Fibroblast of upper back skin (primary cell): ENCODE measurements at places on chromosomes 12 and 14.

- no peak for DNase-seq
Measured at GRCh38 chr12:111359231-111359913, 9.5 kb downstream of the PHETA1 start.

GRCh38 chr12:130041983-130042812 lies 120.1 kb upstream of the FZD10 start:
- DNase-seq = no peak

DNA sequence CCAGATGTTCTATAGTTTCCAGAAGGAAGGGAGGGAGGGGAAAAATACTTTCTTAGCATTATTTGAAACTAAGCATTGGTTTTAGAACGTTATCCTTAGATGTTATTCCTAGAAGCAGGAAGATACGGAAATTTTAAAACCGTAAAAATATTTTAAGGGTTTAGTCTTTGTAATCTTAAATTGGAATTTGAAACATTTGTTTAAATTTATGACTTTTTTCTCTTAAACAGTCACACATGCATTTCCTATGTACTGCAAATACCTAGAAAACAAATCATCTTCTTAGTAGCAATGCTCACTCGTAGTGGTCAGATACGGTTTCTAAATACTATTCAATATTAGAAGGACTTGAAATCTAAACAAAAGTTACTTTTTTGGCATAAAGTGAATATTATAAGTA lies 282.0 kb downstream of the ERC1 start:
- no peak for DNase-seq

GRCh38 chr14:69705706-69706105 lies 61.2 kb upstream of the SRSF5 start:
- no peak for DNase-seq

DNA sequence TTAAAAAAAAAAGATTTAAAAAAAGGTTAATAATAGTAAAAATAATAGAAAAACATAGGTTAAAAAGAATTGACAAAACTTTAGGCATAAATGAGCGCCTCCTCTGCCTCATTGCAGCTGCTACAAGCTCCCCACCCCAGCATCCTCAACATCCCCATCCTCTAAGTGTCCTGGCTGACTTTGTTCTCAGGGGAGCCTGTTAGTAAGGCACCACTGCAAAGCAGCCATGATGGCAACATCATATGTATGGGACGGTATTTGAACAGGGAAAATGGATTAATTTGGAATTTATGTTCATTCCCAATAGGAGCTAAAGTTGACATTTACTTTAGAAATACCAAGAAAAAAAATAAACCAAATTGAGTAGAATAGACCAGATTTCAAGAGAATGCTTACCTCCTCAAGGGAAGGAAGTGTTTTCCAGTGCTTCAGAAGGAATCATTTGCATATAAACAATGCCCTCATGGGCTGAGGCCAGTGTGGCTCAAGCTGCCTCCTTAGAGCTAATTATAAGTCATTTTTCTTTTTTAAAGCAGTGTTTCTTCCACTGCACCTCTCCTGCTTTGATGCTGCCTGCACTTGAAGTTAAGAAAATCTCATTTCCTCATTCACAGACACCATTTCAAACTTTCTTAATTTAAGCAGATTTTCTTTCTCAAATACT lies 59.6 kb downstream of the DACT1 start:
- no peak for DNase-seq

GRCh38 chr12:101713059-101713682 lies 15.7 kb downstream of the CHPT1 start:
- DNase-seq = no peak

- DNase-seq = no peak
Measured at GRCh38 chr14:44461811-44462210, 45.3 kb downstream of the FSCB start.

GRCh38 chr12:6471989-6472360 lies 1.5 kb upstream of the VAMP1 start:
- DNase-seq = no peak

- DNase-seq = no peak
Measured at GRCh38 chr12:21155522-21156351, 24.7 kb downstream of the SLCO1B1 start.

GRCh38 chr14:76926521-76927251 lies 100.5 kb downstream of the LRRC74A start:
- peak; percentile 80 for DNase-seq

DNA sequence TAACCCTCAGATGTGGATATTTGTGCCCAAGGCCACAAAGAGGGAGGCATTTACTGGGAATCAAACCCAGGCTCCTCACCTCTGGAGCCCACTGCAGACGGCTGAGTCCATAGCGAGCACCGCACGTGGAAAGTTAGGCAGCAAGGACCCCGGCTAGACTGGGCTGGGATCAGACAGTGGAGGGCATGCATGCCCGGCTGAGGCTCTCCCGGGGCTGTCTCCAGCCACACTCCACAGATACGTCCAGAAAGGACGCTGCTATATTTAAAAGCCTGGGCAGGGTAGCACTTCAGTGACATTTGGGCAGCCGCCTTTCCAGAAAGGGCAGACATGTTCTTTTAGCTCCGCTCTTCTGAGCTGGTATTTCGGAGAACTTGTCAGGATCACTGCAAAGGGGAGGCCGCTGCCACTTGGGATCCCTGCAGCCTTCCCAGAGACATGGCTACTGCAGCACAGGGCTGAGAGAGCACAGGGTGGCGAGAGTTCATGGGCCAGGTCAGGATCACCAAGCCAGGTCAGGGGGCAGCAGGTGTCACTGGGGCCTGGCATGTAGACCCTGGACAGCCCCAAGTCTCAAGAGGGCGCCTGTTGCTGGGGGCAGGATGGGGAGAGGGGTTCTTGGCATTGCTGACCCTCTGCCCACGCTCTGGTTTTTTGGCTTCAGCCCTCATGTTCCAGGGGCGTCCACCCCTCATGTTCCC lies 121.7 kb downstream of the PHETA1 start:
- DNase-seq = no peak

- peak; percentile 79 for DNase-seq
Measured at GRCh38 chr14:87483271-87484260, 509.4 kb downstream of the GALC start.

DNA sequence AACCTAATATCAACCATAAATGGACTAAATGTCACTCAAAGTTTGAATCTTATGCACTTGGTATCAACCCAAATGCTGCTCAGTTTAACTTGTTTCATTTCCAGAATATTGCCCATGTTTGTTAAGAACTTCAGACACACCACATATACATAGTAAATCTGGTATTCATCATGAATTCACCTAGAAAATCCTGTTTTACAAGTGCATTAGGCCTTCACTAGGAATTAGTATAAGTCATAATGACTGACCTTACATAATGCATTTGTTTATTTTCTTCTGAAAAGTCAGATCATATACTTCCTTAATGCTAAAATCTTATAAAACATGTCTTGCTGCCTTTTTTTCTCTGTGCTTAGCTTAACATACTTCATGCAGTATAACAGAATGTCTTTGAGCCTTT lies 66.1 kb downstream of the ABCD2 start:
- no peak for DNase-seq

GRCh38 chr14:100664841-100665510 lies 61.7 kb upstream of the DLK1 start:
- DNase-seq = peak; percentile 40

DNA sequence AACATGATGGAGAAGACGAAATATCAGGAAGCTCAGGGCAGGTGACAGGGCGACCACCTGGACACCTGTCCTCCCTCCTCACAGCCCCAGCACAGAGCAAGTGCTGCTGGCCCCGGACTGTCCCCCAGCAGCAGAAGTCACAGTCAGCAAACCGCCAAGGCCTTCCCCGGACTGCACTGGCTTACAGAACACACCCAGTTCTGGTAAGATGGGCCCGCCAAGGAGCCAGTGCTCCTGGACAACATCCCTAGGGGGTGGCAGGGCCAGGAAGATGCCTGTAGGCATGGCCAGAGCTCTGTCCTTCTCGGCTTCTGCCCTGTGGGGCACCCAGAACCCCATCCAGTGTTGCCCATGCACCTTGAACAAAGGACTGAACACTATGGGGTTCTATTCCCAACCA lies 77.9 kb downstream of the BCL11B start:
- DNase-seq = no peak

DNA sequence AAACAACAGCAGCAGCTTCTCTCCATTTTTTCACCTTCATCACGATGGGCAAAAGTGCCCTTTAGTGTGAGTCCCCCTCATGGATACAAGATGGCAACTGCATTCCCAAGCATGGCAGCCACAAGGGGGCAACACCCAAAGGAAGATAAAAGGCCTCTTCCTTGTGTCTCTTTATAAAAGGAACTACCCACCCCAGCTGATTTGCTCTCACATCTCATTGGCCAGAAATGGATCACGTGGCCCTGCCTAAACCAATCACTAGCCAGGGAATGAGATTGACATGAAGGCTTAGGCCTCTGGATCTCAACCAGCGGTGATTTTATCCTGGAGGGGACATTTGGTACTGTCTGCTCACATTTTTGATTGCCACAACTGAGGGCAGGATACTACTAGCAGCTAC lies 21.9 kb upstream of the IFT81 start:
- DNase-seq = peak; percentile 76

DNA sequence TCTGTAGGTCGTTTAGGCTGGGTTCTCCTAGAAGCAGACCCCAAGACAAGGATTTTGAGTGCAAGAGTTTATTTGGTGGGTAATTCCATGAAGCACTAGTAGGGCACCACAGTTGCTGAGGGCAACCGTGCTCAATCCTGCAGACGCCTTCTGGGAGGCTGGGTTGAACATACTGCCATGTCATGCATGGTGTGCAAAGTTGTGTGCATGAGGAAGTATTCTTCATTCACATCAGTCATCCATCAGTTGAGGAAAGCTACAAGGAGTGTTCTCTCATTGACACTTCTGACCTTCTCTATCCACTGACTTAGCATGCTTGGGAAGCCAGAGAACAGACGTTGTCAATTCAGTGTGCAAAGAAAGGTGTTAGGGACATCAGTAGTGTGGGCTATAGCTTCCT lies 179.2 kb downstream of the PTPN11 start:
- no peak for DNase-seq

GRCh38 chr14:68733086-68733914 lies 59.6 kb downstream of the ZFP36L1 start:
- no peak for DNase-seq

DNA sequence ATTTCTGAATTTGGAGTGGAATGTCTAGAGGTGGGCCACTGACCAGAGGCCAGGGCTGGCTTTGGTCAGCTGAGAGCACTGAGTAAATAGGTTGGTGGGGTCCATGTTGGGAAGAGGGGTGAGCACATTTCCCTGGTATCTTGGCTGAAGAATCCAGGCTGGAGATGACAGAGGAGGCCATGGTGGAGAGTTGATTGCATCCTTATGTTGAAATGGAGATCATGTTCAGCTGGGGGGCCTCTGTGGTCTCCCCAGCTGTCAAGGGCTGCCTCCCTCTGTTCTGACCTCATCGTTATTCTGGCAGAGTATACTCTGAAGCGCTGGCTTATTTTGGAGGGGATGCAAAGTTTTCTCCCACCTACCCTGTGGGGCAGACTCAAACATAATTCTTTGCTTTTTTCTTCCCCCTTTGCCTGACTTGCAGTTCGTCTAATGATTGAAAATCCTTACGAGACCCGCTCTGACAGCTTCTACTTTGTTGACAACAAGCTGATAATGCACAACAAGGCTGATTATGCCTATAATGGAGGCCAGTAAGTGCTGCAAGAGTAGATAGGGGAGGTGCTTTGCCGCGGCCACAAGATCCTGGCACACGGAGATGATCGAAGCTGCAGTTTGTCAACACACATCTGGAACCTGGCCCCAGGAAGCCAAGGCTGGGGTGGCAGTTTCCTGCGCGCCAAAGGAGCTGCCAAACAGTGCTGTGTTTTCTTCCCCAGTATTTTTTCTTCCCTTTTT lies 6.0 kb upstream of the ACADS start:
- peak; percentile 10 for DNase-seq

GRCh38 chr12:71578694-71579258 lies 84.9 kb downstream of the ZFC3H1 start:
- no peak for DNase-seq

- DNase-seq = no peak
Measured at GRCh38 chr14:77305696-77306095, 15.0 kb downstream of the POMT2 start.

GRCh38 chr12:131274906-131275305 lies 321.2 kb downstream of the ADGRD1 start:
- no peak for DNase-seq

DNA sequence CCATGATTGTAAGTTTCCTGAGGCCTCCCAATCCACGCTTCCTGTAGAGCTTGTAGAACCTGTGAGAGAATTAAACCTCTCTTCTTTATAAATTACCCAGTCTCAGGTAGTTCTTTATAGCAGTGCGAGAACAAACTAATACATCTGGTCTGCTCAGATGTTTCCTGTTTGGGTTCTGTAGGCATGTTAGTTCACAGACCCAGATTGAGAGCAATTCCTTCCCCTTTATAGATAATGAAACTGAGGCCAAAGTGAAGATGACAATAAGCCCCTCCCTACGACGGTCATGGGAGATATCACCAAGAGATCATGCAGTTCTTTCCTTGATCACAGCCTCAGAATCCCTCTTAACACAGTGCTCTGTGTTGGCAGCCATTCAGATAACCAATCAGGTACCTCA lies 76.5 kb upstream of the CLMN start:
- no peak for DNase-seq

GRCh38 chr12:41777064-41777790 lies 367.4 kb downstream of the GXYLT1 start:
- no peak for DNase-seq

DNA sequence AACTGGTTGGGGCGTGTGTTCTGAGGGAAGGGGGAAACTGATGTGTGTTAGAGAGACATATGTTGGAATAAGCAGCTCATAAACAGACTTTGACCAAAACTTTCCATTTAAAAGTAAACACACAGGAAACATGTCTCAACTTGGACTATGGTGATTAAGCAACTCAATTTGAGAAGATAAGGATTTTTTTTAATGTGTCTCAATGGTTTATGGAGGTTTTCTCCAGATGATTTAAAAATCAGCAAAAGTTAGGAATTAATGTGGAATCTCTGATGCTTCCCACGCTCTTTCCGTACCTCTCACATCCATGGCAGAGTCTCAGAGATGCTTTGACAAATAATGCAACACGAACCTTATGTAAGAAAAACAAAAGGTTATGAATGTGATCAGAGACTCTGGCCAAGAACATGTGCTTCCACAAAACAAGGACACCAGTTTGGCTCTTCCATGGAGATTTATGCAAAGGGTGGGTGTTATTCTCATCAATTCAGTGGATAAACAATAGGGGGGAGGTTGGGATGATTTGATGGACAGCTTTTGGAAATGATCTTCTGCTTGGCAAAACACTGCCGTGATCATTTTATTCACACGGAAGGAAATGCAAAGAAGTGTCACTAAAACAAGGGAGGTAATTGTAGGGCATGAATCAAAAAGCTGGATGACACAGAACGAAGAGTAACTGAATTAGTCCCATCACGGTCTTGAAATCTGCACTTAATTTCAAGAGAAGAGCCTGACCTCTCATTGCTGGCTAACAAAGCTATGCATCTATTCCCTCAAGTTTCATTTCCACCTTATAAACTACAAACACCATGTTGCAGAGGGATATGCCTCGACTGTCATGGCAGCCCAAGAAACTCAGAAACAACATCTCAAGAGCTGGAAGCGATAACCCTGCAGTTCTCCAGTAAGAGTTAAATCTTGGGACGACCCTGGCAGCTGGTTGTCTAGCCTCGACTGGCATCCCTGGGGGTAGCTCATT lies 76.5 kb downstream of the FOXN3 start:
- DNase-seq = no peak

- DNase-seq = no peak
Measured at GRCh38 chr12:43148691-43149090, 403.3 kb downstream of the ADAMTS20 start.

- DNase-seq = peak; percentile 87
Measured at GRCh38 chr14:95519699-95520098, 3.2 kb upstream of the SYNE3 start.

GRCh38 chr14:38262844-38263243 lies 7.0 kb upstream of the CLEC14A start:
- DNase-seq = no peak

GRCh38 chr14:87491816-87492215 lies 501.2 kb downstream of the GALC start:
- no peak for DNase-seq
